ENCODE measurements at places on chromosomes 6 and 20.

DNA sequence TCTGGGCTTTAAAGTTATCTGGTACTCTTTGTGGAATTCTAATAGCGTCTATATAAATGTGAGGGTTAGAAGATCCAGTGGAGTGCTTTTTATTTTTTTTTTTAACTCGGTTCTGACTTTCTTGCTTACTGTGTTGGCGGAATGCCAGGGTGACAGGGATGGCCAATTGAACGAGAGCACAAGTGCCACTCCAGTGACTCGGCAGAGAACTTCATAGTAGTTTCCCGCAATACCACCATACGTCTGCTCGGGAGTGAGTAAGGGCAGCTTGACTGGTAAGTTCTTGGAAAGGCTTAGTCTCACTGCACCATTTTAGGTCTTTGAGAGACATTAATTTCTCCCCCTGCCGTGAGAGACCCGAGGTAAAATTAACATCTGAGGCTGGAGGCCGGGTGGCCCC is 49.4 kb upstream of the TULP1 start:
- no peak for DNase-seq

DNA sequence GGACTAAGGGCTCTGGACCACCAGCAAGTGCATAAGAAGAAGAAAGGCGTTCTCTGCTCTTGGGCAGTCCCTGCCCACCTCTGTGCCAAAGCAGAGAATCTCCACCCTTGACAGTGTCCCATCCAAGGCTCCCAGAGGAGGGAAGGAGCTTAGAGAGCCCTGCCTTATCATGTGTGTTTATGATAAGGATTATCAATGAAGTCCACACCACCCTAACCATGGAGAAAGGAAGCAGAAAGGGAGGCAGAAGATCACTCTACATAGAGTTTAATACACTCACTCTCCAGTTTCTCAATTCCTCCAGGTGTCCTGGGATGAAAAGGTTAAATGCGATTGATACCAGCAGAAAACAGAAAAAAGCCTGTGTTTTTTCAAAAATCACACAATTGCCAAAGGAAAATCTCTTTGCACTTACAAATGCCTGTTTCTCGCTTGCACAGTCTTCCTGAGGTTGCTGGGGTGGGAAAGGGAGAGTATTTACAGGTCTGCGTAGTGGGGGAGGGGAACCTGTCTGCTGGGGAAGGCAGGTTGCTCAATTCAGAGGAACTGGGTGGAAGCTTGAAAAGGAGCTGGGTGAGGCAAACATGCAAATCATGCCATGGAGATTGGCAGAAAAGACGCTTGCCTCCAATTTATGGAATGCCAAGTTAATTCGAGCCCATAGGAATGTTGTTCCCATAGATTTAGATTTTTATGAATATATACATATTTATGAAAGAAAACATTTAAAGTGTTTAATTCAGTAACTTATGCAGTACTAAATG is 104.0 kb downstream of the EYA2 start:
- no peak for DNase-seq

GRCh38 chr20:12999201-12999600 is 9.6 kb upstream of the SPTLC3 start:
- no peak for DNase-seq

- no peak for DNase-seq
Observed at GRCh38 chr6:144317736-144318135, 32.6 kb downstream of the UTRN start.

DNA sequence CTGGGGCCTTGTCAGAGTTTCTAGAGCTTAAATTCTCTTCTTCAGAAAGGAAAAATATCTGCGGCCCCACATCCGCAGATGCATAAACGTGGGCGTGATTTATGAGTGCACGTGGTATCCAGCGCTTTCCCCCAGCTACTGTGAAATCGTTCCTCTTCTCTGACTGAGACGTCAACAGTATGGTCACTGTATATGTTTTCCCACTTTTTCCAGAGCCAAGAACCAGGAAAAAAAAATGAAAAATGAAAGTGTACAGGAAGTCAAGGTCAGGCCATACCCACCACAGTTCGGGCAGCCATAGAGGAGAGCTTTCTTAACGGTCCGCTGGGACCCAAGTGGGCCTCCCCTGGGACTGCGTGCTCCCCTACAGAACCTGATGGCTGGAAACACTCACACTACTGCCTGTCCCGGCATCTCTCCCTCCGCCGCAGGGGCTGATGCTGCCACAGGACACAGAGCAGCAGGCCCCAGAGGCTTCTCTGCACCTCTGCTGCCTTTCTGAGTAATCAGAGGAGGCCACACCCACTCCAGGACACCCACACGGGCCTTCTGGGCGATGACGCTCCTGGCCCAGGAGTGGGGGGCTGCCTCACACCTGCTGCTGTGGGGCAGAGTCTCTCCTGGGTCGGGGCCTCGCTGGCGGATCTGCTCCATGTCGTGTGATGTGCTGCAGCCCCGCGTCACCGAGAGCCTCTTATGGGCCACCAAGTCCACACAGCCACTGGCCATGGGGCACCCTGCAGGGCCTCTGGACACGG is 16.4 kb upstream of the STX16 start:
- no peak for DNase-seq

DNA sequence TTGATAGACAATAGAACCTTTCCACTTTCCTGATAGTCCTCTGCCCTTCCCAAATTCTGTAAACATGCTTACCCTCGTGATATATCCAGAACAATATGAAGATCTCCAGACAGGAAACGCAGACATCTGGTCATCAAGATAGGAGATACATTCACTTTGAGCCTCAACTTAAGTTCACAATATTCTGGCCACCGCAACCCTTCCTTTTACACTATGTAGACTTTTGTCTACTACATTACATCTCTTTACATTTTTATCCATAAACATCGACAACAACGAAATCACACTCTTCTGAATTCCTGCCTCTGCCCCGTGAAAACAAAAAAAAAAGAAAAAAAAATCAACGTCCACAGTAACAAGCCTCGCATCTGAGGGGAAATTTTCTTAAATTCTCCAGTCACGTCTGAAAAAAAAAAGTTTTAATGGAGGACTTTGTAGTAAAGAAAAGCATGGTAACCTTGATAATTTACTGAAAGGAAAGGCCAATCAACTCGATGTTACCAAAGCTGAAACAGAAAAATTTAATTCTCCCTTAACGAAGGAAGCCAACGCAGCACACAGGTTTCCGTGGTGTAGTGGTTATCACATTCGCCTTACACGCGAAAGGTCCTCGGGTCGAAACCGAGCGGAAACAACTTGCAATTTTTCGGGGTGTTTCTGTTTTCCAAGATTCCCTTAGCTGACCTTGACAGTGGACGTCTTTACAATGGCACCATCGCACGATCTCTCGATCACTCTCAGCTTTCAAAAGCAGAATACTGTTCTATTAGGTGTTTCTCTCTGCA is 21.8 kb downstream of the POM121L2 start:
- DNase-seq, result no peak

DNA sequence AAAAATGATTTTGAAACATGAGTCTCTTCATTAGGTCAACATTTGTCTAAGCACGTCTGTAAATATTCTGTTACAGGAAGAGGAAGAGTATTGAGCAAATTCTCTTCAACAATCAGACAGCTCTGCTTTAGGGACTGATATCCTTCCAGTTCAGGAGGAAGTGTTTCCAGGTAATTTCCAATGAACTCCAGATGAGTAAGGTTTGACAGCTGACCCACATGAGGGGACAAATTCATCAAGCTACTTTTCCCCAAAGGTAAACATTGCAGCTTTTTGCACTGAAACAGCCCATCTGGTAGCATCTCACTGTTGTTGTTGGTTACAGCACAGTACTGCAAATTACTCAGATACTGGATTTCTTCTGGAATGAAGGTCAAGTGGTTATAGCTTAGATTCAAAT is 18.1 kb downstream of the ENPP1 start:
- no peak for DNase-seq

- no peak for DNase-seq
Observed at GRCh38 chr20:35907017-35907701, 47.1 kb downstream of the SCAND1 start.

GRCh38 chr20:46341074-46342009 is 33.0 kb upstream of the CDH22 start:
- no peak for DNase-seq

- DNase-seq, result no peak
Observed at GRCh38 chr6:13397359-13398068, 69.2 kb upstream of the TBC1D7 start.

GRCh38 chr6:20805021-20805420 is 270.8 kb downstream of the CDKAL1 start:
- DNase-seq, result no peak

- no peak for DNase-seq
Observed at GRCh38 chr6:168585441-168585840, 144.5 kb downstream of the SMOC2 start.

DNA sequence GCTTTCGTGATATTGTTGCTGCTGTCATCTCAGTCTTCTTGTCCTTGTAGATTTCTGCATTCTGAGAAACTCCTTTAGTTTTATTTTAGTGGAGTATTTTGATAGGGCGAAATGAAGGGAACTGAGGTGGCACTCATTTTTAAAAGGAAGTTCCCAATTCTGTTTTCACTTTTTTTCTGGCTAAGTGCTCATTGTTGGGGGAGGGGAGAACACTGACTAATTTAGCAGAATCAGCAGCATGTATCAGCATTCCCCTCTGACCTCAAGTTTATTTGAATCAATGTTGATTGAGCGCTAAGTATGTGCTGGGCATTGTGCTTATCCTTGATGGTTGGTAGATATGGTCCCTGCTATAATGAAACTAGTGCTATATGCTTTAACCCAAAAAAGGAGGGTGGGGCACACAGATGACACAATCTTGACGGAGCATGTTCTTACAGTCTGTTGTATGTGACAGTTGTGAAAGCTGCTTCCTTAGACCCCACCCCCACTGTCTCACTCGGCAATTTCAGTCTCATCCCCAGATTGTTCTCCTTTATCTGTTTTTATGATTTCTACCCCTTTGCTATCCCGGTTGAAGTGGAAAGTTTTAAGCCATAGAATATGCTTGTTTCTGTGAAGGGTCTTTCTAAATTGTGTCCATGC is 262.4 kb downstream of the SOX4 start:
- DNase-seq, result no peak

GRCh38 chr20:1146957-1147356 is 28.6 kb downstream of the PSMF1 start:
- no peak for DNase-seq

- DNase-seq, result no peak
Observed at GRCh38 chr6:107576852-107577251, 86.9 kb downstream of the SOBP start.

GRCh38 chr20:3221398-3222226 is 12.3 kb downstream of the ITPA start:
- no peak for DNase-seq

- no peak for DNase-seq
Observed at GRCh38 chr6:21441386-21441785, 152.2 kb upstream of the SOX4 start.

GRCh38 chr6:21772477-21772876 is 178.9 kb downstream of the SOX4 start:
- DNase-seq, result no peak

DNA sequence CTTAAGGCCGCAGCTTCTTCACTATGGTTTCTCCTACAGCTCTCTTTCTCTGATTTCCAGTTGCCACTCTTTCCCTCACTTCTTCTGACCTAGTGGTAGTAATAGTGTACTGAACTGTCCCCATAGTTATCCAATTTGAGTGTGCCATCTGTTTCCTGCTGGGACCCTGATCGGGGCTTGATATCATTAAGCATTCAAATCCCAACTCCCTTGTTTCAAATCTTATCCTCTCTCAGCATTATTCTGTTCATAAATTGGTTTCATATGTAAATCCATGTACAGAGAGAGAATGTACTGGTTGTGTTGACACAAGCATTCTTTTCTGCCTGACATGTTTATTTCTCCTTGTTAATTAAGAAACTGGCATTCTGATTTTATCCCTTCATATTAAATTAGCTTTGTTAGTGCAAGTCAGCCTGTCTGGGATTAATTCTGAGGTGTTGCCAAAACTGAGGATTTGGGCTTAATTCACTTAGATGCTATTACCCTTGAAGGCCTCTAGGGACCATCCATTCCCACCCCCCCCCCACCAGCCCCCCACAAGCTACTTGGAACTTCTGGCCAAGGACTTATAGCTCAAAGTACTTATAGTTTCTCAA is 84.6 kb upstream of the PROKR2 start:
- DNase-seq, result no peak

DNA sequence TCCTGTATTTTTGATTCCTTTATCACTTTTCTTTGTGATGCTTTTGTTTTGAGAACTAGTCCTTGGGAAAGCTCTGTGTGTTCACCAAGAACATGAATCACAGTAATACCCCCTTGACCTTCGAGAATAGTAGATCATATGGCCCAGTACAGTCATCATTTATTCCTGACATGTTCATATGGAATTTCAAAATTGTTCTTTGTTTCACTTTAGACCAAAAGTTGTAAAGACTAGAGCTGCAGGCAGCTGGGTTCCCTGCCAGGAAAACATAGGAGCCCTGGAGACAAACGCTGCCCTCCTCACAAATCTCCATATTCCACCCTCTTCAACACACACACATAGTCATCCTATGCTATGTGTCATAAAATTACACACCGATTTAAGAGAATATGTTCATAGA is 621.2 kb upstream of the EYS start:
- no peak for DNase-seq

- DNase-seq, result no peak
Observed at GRCh38 chr6:106508834-106509233, 120.5 kb downstream of the RTN4IP1 start.

GRCh38 chr6:45388328-45388727 is 10.6 kb upstream of the SUPT3H start:
- no peak for DNase-seq

GRCh38 chr6:35687658-35688604 is 784 bp downstream of the FKBP5 start:
- no peak for DNase-seq

DNA sequence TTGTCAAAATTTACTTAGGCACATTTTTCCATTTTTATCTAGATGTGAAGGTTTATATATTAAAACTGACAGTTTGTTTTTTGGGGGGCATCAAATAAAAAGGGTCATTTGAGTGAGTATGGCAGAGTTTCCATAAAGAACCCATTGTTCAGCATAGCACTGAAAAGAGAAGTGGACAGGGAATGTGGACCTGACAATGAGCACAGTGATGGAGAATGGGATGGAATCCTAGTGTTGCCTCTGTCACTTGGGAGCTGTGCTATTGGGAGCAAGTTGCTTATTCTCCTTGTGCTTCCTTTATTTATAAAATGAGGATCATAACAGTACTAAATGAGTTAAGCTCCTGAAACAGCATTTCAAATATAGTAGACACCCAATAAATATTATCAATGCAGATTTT is 130.7 kb upstream of the SIM1 start:
- DNase-seq, result no peak

DNA sequence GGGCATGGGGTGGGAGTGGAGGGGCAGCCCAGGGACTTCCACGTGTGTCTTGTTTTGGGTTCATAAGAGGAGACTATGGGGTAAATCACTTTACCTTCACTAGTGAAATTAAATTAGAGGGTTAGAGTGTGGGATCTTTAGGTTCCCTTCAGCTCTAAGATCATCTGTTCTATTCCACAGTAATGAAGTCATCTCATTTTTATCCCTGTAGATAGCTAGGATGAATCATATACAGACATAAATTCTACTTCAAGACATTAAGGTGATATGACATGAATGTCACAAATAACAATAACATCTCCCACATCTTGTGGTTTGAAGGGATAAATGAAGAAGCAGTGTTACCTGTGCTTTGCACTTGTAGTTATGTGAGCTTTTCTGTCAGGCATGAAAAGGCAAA is 83.8 kb downstream of the ELOVL4 start:
- no peak for DNase-seq

- DNase-seq, result no peak
Observed at GRCh38 chr6:15569035-15569995, 93.5 kb downstream of the DTNBP1 start.

GRCh38 chr6:142810952-142811514 is 133.9 kb downstream of the HIVEP2 start:
- no peak for DNase-seq

GRCh38 chr6:24412294-24412693 is 9.6 kb downstream of the MRS2 start:
- DNase-seq, result no peak
